ENCODE measurements at places on chromosomes 5 and 9.

DNA sequence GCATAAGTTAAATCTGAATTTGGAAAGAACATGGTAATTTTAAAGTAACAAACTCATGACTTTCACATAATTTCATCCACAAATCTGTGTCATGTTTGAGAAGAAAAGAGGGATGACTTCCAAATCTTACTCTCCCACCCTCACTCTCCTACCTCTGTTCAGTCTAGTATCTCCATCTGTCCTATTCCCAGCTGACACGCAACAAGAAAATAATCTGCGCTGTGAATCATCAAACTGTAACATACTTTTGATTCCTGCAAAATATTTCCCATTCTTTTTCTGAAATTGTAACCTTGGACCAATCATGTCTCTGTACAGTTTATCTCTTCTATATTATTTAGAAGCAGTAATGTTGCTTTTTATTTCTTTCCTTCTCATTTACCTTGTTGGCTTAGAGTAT is 91.4 kb downstream of the SLC12A2 start:
- DNase-seq = no peak

DNA sequence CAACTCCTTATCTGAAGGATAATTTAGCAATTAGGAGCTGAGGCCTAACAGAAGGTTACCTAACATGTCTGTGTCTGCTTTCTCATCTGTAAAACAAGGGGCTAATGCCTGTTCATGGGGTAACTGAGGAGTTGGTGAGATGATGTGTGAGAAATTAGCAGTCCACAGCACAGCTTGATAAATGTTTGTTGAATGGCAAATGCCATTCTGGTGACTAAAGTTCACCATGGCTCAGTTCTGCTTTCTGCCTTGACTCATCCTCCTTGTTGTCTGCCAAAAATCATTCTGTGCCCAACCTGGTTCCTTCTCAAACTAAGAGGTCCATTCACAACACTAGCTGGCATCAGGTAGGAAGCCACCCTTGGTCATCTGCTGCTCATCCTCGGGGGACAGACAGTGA is 552.0 kb upstream of the KLF4 start:
- peak; percentile 65 for DNase-seq

- DNase-seq = no peak
These were observed 542.1 kb downstream of the PRR16 start for GRCh38 chr5:121006217-121006616.

- no peak for DNase-seq
These were observed 32.5 kb downstream of the GRAMD2B start for GRCh38 chr5:126455728-126456127.

DNA sequence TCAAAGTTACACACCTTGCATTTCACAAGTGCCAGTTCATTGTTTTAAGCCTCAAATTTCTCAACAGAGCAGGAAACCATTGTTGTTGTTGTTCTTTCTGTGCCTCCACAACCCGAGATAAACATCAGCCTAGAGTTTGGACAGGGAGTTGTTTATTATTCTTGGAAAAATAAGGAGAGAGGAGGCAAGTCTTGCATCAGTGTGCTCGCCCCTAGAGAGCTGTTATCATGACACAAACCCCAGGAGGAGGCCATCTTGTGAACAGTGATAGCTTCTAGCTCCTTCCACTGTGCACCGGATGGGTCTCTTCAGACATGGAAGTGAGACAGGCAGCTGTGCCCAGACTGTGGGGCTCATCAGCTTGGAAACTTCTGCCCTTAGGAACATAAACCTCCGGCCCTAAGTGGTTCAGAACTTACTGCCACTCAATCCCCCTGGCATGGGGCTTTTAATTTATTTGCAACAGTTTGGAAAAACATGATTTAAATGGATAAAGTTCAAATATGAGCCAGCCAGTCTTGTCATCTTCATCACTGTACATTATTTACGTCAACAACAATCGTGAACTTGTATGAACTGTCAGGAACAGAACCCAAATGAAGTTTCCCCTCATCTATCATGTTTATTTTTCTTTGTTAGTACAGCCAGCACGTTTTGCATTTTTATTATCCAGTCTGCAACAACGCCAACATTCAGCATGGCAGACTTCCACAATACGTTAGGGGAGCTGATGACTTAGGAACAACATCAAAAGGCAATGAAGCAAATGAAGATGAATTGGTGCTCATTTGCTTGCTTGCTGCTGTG is 181.7 kb upstream of the S1PR3 start:
- no peak for DNase-seq

GRCh38 chr5:54309276-54309675 is 1.1 kb downstream of the ARL15 start:
- peak; percentile 28 for DNase-seq

GRCh38 chr5:169934990-169935389 is 45.3 kb downstream of the INSYN2B start:
- no peak for DNase-seq

- DNase-seq = peak; percentile 47
These were observed 30.6 kb downstream of the BAAT start for GRCh38 chr9:101354143-101354764.

- DNase-seq = no peak
These were observed 63.2 kb downstream of the PRRT1B start for GRCh38 chr9:131608493-131609037.

DNA sequence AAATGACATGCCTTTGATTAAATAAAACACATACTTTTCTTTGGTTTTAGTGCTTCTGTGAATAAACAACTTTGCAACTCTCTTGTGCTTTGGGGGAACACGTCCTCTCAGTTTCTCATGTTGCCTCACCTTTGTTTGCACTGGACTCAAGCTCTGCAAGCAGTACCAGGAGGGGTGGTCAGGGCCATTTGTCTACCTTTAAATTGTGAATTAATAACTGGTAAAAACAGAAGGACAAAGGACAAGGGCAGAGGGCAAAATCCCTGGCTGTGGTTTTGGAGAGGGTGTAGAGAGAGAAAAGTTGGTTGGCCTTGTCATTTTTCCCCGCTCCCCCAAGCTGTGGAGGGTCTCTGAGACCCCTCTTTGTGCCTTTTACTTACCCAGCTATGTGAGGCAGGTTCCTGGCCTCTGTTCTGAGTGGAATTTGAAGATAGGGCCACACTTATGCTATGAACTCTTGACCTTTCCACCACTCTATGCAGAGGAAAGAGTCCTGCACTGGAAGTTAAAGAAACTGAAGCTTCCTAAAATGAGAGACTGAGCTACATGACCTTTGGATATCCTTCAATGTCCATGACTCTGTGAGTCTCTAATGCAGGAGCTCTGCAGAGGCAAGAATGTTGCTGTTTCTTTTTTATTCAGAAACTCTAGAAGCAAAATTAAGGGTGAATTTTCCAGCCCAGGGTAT is 55.1 kb upstream of the MOCS2 start:
- no peak for DNase-seq

GRCh38 chr5:146607659-146608332 is 91.8 kb upstream of the GPR151 start:
- DNase-seq = no peak

DNA sequence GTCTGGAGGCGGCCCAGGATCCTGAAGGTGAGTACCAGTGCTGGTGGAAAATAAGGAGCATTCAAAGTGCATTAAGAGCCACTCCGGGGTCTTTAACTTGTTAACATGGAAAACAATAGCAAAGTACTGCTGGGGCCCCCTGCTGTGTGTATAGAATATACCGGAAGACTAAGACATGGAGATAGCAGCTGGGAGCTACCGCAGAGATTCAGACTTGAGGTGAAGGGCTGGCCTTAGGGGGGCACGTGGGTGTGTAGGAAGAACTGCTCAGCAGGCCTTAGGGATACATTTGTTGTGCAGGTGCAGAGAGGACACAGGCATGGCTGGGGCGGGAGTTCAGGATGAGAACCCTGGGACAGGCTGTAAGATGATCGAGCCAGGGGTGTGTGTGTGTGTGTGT is 1.2 kb upstream of the DMRT1 start:
- no peak for DNase-seq

DNA sequence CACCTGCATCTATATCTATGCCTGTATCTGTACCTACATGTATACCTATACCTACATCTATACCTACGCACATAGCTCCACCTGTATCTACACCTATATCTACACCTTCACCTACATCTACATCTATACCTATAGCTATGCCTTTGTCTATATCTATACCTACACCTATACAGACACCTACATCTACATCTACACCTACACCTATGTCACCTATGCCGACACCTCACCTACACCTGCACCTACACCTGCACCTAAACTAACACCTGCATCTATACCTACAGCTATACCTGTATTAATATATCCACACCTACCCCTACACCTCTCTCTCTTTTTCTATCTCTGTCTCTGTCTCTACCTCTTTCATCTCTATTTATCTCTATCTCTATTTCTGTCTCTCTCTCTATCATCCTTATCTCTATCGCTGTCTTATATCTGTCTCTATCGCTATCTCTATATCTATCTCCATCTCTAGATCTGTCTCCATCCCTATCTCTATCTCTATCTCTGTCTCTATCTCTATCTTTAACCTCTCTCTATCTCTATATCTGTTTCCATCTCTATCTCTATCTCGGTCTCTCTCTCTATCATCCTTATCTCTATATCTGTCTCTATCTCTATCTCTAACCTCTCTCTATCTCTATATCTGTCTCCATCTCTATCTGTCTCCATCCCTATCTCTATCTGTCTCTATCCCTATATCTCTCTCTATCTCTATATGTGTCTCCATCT is 37.9 kb downstream of the IRX4 start:
- no peak for DNase-seq

DNA sequence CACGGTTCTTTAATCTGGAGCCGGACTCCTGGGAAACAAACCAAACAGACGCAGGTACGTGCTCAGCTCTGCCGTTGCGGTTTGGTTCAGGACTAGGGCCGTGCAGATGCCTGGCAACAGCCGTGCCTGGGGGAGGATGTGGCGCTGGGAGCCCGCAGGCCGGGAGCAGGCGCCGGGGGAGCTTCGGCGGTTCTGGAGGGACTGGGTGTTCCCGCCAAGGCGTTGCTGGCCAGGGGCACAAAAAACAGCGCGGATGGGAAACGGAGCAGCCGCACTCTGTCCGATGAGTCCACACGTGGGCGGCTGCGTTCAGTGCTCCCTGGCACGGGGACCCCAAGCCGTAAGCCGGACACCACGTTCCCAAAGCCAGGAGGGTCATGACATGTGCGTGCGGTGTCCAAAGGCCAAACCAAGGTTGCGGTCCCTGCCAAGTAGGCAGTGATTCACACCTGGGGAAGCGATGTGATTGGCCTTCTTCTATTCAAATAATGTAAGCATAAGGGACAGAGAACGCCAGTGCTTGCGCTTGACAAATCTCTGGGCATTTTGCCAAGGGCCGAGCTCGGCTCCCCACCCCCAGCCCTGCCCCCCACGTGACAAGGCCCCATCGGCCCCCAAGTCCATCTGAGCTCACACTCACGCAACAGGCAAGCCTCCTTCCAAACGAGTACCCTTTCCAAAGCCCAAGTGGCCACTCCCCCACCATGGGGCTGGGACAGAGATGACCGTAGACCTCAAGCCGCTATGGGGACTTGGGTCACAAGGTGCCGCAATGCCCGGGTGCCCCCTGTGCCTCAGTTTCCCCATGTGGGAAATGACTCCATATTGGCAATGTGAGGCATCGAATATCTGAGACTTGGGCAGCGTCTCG is 49.7 kb upstream of the NKD2 start:
- peak; percentile 73 for DNase-seq

DNA sequence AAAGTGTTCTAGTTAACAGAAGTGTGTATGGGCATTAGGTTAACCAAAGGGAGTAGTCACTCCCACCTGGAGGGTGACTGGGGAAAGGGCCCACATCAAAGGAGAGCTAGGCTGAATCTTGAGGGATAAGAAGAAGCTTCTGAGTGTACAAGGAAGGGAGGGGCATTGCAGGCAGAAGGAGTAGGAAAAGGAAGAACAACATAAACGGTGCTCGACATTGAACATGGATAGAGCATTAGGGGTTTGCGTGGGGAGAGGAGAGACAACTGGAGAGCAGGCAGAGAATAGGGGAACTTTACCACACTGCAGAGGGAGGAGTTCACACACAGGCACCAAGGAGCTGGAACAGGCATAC is 5.3 kb upstream of the GLRX start:
- no peak for DNase-seq

DNA sequence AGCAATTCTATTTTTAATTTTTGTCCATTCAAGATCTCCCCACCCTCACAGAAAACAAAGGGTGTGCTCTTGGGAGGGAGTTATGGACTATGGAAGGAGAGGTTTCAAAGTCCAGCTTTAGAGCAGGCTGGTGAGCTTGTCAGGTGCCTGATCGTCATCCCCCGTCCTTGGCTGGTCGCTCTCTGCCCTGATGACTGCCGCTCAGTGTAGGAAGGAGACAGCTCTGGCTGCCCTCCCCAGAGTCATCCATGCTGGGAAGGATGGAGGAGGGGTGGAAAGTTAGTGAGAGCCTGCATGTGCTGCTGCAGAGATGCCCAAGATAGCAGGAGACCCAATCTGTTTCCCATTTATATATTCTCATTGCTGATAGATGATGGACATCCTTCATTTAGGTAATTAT is 96.6 kb downstream of the NLN start:
- no peak for DNase-seq

- DNase-seq = no peak
These were observed 94.4 kb downstream of the TRIO start for GRCh38 chr5:14237317-14238086.

DNA sequence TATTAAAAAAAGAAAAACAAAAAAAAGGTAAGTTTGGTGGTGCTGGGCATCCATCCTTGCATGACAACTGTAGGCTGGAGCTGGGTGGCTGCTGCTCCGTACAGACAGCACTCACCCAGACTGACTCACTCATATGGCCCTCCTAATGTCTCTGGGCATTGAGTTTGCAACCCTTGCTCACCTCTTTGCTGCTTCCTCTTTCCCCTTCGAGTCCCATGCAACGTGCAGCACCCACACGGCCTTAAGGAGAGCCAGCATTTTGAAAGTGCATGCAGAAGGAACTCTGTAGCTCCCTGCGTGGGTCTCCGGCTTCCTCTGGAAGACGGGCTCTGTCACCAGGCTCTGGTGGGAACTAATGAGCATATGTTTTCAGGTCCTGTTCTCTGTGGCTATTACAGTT is 60.5 kb upstream of the ENTREP1 start:
- DNase-seq = no peak

DNA sequence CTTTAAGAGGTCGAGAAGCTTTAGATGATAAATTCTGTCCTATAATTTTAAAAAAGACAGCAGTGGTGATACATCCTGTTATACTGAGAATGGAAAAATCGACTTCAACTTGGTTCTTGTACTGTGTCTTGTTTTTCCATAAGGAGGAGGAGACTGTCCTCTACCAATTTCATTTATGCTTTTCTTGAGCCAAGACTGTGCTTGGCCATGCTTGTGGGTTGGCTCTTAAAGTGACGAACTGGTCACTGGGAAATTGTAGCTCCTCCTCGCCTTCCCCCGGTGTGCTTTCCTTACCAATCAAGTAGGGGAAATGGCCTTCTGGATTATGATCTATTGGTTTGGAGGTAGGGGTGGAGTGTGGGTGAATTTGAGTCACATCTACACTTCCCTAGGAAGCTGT is 67.1 kb upstream of the HSPB3 start:
- DNase-seq = no peak

- peak; percentile 81 for DNase-seq
These were observed 19.3 kb upstream of the CAMSAP1 start for GRCh38 chr9:135926402-135927194.

- no peak for DNase-seq
These were observed 56.9 kb upstream of the PLPP1 start for GRCh38 chr5:55591686-55592085.

All from RKO (cell line).